Fibroblast of skin of abdomen (primary cell): ENCODE measurements at places on chromosomes 2 and 18.

- no peak for DNase-seq
Measured at GRCh38 chr2:187477051-187477450, 29.0 kb upstream of the CALCRL start.

DNA sequence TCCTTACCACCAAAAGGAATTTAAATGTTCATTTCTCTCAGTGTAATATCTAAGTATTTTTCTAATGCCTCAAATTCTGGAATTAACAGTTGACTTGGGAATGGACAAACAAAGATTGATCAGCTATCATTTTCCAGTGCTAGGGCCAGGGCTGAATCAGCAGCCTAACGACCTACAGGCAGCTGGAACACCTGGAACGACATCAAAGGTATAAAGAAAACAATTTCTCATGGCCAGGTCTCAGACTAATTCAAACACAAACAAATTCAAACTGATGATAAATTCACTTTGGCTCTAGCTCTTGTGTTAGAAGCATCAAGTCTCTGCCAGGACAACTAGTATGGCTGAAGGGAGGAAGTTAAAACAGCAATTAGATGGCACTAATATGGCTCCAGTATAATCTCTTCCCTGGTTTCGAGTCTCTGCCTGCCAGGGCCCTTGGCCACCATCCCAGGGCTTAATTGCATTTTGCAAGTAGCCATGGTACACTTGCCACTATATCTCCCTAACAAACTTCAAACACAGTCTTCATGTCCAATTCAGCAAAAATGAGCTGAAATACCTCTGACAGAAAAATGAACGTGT lies 70.2 kb upstream of the FSHR start:
- DNase-seq, result no peak

- DNase-seq, result peak; percentile 41
Measured at GRCh38 chr2:29113891-29114321, 1.3 kb upstream of the CLIP4 start.

DNA sequence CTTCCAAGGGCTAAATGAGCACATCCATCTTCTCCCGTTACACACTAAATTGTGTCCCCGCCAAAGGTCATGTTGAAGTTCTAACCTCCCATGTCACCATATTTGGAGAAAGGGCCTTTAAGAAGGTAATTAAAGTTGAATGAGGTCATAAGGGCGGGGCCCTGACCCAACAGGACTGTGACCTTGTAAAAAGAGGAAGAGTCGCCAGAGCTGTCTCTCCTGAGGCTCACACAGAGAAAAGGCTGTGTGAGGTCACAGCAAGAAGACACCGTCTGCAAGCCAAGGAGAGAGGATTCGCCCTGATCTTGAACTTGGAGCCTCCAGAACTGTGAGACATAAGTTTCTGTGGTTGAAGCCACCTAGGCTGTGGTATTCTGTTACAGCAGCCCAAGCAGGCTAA lies 24.1 kb downstream of the TRABD2A start:
- DNase-seq, result no peak

DNA sequence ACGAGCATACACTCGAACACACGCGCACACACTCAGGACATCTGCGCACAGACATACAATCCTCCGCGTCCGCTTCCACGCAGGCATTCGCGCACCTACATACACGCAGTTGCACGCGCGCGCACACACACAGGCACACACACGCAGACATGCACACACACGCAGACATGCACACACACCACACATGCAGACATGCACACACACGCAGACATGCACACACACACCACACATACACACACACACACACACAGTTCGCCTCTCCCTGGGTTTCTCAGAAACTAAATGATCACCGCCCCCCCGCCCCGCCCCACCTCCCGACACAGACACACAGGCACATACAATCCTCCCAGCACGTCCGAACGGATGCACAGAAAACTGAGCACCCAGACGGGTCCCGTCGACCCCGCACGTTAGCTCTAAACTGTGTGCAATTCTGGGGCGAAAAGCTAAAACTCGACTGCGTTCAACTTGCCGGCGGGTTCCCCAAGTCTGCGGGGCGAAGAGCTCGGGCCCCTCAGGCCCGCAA lies 1.0 kb downstream of the EPHA4 start:
- DNase-seq, result peak; percentile 19

DNA sequence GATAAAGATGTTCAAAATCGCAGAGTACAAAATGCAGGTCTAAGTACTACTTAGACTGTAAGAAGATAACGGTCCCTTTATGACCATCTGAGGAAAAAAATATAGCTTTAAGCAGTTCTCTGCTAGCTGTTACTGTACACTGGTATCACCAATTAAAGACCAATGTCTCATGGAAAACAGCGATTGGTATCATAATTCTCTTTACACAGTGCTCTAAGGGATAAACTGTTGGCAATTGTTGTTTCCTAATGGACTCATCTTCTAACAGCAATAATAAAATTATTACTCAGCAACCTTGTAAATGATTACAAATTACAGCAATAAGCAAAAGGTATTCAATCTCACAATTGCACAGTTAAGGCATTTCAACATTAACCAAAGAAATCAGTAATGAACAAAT lies 142.2 kb upstream of the DLGAP1 start:
- no peak for DNase-seq

GRCh38 chr2:23513245-23513871 lies 128.4 kb downstream of the KLHL29 start:
- no peak for DNase-seq

- no peak for DNase-seq
Measured at GRCh38 chr2:20190170-20190569, 34.8 kb downstream of the SDC1 start.

GRCh38 chr18:70292628-70293027 lies 3.8 kb downstream of the SOCS6 start:
- DNase-seq, result no peak

- no peak for DNase-seq
Measured at GRCh38 chr18:48139431-48140347, 209.2 kb upstream of the SMAD2 start.
